ENCODE measurements at places on chromosomes 7 and 10. TPM values are rescaled to one million over a fixed set of nuclear protein-coding genes. Genes with fewer than 3 reads are reported as not detected.

SUN3 gene
- not detected for total RNA-seq

C10orf67 gene
- total RNA-seq, result 0.51 TPM

FKBP14 gene
- 8.5 TPM for total RNA-seq

CTAGE4 gene
- total RNA-seq, result 0.30 TPM

AMZ1 gene
- 0.05 TPM for total RNA-seq

TSPAN13 gene
- total RNA-seq, result 16.7 TPM

GRB10 gene
- 34.7 TPM for total RNA-seq

EFCAB10 gene
- total RNA-seq, result not detected

HNRNPF gene
- 87.6 TPM for total RNA-seq

LRRTM3 gene
- not detected for total RNA-seq

ELOVL3 gene
- not detected for total RNA-seq

CASP2 gene
- 11.8 TPM for total RNA-seq

CFAP43 gene
- 0.19 TPM for total RNA-seq

ADCY1 gene
- 5.9 TPM for total RNA-seq

CALHM3 gene
- not detected for total RNA-seq

UNC5B gene
- total RNA-seq, result 13.1 TPM

SLC39A12 gene
- not detected for total RNA-seq

HMX3 gene
- not detected for total RNA-seq

PDZD7 gene
- total RNA-seq, result 0.22 TPM

PAX4 gene
- total RNA-seq, result not detected

EMX2 gene
- total RNA-seq, result not detected

HIBADH gene
- 108 TPM for total RNA-seq

TMEM213 gene
- total RNA-seq, result not detected

Data from Right ventricle myocardium inferior (tissue), 1 donor.